ENCODE measurements at places on chromosomes 16 and 17. TPM values are rescaled to one million over a fixed set of nuclear protein-coding genes. Genes with fewer than 3 reads are reported as not detected.

Gene TMEM94
- total RNA-seq, result 40.9 TPM

Gene SEPTIN12
- not detected for total RNA-seq

Gene TPSD1
- 1.8 TPM for total RNA-seq

Gene KCNH4
- total RNA-seq, result 0.19 TPM

Gene NHLRC4
- 1.7 TPM for total RNA-seq

Gene GRB7
- total RNA-seq, result 0.23 TPM

Gene HOXB5
- total RNA-seq, result 0.83 TPM

Gene PNMT
- 10.8 TPM for total RNA-seq

Gene TPSG1
- total RNA-seq, result 0.50 TPM

Gene RAMP2
- 30.5 TPM for total RNA-seq

Gene SECTM1
- total RNA-seq, result 10.0 TPM

Gene IQCK
- total RNA-seq, result 7.5 TPM

Gene KIFC3
- 28.2 TPM for total RNA-seq

Gene CTRB2
- not detected for total RNA-seq

Gene ABCA9
- total RNA-seq, result 19.8 TPM

Gene ALOX15B
- total RNA-seq, result 1.4 TPM

Gene CPD
- 112 TPM for total RNA-seq

Gene CTRB1
- total RNA-seq, result not detected

Gene CRHR1
- total RNA-seq, result 0.52 TPM

Gene GINS3
- total RNA-seq, result 1.9 TPM

Gene IL32
- total RNA-seq, result 40.8 TPM

Gene CD300E
- 0.83 TPM for total RNA-seq

Gene CDH1
- 0.83 TPM for total RNA-seq

Gene FOXO3B
- 8.4 TPM for total RNA-seq

Gene P2RX5
- 0.80 TPM for total RNA-seq

Gene SLC16A5
- total RNA-seq, result 9.7 TPM

Gene GAS7
- total RNA-seq, result 77.3 TPM

Gene RUNDC3A
- 1.8 TPM for total RNA-seq

Gene SCGB1C2
- not detected for total RNA-seq

Gene CCL23
- total RNA-seq, result 1.3 TPM

Gene ATP1B2
- 1.6 TPM for total RNA-seq

Gene ITGA3
- total RNA-seq, result 38.9 TPM
